Stimulated activated CD8-positive, alpha-beta memory T cell treated with anti-CD3 and anti-CD28 coated beads, Interleukin-15, amount 100 ng/mL, for 48 hours (primary cell): ENCODE measurements at places on chromosomes 5 and 9.

DNA sequence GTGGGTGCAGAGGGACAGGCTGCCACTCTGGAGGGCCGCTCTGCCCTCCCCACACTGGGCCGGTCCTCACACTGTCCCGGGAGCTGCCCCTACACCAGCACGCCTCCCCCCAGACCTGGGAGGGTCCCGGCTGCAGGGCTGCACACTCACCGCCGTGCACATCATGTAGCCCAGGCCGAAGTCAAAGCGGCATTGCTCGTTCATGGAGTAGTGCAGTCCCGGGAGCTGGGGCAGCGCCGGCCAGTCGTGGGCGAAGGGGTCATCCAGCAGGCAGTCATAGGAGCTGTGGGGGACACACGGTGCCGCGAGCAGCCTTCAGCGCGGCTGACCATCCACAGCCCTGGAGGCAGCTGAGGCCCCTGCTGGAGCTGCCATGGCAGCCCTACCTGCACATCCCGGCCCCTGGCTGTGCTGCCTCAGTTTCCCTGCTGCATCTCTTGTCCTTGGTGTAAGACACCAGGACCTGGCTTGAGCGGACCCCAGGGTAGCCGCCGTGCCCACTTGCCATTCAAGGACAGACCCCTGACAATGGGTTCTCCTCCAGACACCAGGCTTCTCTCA, 93.2 kb downstream of the ZNF354C start:
- DNase-seq: no peak

DNA sequence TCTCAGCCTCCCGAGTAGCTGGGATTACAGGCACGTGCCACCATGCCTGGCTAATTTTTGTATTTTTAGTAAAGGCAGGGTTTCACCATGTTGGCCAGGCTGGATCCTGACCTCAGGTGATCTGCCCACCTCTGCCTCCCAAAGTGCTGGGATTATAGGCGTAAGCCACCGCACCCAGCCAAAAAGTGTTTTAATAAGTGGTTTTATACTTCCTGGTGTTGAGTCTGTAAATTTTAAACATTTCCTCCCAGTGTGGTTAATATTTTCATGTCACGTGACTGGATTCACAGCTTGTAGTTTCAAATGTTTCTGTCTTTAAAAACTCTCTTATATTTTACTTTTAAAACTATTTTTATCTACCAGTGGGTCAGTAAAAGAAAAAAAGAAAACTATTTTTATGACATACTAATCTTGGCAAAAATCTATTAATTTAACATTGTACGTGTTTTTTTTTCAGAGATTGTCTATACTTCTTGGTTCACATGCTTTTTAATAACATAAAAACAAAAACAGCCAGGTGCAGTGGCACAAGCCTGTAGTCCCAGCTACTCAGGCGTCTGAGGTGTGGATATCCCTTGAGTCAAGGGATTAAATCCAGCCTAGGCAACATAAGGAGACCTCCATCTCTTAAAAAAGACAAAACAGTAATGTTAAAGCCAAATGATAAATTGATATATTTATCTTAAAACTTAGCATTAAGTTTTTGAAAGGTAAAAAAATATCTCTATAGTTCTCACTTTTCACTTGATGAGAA, 117.1 kb downstream of the DMXL1 start:
- no peak for DNase-seq

DNA sequence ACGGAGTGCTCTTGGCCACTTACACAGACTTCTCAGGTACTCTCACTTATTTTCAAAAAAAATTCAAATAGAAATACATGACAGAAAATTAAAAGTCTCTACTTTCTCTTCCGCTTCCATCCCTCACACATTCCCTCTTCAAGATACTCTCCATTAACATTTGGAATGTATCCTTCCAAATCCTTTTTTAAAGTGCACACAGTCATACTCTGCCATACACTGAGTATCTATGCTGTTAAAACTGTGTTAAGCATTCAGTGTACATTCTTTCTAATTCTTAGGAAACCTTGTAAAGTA, 15.5 kb downstream of the GOLPH3 start:
- DNase-seq: no peak

DNA sequence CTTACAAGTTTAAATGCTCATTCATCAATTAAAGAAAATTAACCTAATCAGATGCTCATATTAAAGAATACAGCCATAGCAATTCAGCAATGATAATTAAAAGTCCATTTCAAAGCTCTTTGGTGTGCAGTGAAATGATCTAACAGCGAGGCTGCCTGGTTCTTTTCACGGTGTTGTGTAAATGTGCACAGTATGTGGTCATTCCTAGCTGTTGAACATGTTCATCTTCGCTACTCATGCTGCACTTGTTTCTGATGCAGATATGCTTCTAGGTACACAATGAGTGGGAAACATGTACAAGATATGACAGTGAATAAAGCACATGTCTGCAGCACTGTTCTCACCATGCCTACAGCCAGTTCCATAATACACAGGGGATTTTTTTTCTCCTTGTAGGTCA, 163.5 kb downstream of the NR2F1-AS1 start:
- DNase-seq: no peak

- no peak for DNase-seq
Observed at GRCh38 chr5:33994845-33995244, 10.4 kb upstream of the SLC45A2 start.

DNA sequence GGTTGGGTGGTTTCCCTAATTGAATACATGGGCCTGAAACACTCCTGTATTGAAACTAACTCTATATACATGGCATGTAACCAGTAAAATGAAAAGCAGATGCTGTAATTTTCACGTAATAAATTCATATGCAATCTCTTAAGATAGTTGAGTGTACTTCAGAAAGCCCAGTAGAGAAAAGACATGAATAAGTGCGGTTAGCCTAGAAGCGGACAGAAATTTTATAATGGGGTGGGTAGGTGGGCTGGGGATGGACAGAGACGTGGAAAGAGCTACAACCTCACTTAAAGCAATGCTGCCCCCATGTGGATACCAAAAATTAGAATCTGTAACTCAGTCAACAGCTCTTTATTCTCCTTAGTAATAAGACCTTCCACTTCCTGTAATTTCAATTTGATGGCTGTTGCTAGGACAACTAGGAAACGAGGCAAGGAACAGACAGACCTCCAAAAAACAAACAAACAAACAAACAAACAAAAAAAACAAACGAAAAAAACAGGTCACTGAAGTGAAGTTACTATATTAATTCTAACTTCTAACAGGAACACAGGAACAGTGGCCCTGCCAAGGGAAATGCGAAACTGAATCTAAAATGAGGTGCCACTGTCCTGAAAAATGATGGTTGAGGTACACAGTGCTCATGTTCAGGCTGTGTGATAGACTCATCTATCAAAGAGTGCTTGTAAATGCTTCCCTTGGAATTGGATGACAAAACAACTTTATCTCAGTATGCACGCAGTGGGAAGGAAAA, 103.4 kb upstream of the GNA14 start:
- no peak for DNase-seq

- DNase-seq: no peak
Observed at GRCh38 chr5:160359816-160360215, 10.6 kb downstream of the C1QTNF2 start.

GRCh38 chr5:139756971-139757370, 38.6 kb upstream of the PSD2 start:
- DNase-seq: no peak

- no peak for DNase-seq
Observed at GRCh38 chr9:75896193-75896592, 5.7 kb downstream of the PCSK5 start.

- no peak for DNase-seq
Observed at GRCh38 chr5:9716838-9717281, 86.7 kb upstream of the TAS2R1 start.

DNA sequence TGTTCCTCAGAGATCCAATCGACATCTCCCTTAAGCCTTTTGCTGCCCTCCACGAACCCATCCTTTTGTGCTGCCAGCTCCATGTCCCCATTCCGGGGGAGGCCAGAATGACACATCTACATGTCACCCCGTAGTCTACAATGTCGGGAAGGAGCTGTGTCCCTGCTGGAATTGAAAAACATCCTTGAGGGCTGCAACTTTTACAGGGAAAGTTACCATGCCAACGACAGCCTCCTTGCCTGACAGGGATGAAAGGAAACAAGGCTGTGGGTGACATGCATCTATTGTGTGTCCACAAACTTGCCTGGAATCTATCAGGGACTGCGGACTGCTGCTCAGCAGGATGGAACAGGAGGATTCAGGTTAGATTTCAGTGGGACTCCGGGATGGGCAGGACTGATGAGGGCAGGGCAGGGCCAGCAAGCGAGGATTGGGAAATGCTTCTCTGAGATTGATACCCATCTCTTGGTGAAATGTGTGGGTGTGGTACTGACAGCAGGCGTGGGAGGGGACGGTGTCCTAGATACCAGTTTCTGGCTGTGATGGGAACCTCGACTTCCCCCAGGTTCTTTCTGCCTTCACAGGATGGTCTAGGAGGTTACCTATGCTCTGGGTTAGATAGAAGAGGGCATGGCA, 25.5 kb downstream of the EGR1 start:
- no peak for DNase-seq

DNA sequence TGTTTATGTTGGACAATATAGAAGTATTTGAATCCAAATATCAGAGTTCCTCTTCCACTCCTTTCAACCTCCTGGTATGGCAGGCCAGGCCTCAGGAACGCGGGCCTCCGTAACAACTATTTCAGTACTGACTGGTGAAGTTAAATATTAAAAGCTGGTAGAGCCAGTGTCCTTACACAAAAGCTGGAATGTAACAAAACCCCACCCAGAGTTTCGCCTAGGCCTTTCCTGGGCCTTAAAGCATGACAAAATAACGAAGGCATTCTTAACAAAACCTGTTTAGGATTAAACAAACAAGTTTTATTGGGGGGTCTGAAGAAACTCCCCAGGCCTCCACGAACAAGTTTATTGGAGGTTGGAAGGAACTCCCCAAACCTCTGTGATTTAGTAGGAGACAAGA, 61.6 kb upstream of the GNE start:
- no peak for DNase-seq

- no peak for DNase-seq
Observed at GRCh38 chr5:145847499-145848497, 12.7 kb upstream of the PRELID2 start.

DNA sequence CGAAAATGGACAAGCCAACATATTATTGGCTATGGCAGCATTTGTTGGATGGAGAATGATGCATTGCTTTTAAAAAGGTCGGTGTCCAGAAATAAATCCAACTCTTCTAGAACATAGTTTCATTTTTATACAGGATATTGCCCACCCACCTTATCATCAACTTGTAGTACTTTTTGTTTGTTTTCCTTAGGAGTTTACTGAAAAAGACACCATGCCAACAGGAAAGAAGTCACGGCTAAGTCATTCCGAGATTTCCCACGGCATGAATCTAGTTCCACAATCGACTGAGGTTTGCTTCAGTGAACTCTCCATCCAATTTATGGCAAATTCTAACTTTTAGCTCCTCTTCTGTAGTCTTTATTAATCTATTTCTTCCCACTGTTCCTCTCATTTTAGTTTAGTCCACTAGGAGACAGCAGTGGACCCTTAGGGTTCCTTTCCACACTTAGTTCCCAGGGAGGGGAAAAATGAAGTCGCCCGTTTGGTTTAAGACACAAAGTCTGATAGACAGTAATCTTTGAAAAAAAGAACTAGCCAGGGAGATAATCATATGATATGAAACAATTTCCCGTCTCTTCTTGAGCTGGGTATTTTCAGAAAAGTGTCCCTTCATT, 237.5 kb downstream of the AP3B1 start:
- no peak for DNase-seq

DNA sequence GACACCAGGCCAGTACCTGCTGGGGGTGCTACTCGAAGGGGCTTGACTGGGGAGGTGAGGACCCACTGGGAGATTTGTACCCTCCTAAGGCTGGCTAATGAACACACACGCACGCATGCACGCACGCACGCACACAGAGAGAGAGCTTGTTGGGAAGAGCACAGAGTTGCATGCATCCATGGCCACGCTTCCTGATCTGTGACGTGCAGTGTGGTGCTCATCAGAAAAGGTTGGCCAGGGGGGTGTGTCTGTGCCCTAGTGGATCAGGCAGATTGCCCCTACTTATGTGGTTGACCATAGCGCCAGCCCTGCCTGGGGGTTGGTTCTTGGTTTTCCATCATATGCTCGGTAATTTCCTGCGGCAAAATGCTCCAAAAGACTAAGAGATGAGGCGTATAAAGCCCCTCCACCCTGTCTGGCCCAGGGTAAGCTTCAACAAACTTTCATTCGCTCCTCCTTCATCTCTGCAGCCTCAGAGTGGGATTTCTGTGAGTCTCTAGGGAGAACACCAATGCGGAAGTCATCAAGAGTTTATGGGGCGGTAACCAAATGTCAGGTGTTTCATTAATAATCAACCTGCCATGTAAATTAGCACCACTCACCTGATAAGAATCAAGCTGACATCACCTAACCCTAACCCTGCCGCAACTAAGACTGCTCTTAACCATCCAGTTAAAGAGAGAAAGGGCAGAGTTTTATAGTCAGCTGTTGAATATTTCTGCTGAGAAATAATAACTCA, 8.0 kb upstream of the GFI1B start:
- no peak for DNase-seq

DNA sequence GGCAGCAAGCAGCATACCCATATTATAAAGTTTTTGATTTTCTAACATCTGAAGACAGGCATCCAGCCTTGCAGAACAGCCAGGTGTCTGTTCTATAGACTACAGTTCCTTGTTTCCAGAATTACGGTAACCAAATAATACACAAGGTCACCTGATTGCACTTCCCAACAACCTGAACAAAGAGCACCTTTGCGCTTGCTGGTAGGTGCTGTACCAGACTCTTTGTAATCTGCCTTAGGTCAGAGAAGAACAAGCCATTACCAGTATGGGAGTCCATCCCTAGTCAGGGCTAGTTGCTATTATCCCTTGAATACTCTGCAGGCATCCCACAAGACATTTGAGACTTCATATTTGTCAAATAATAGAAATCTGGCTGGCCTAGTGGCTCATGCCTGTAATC, 256.2 kb downstream of the ARRDC3 start:
- no peak for DNase-seq

DNA sequence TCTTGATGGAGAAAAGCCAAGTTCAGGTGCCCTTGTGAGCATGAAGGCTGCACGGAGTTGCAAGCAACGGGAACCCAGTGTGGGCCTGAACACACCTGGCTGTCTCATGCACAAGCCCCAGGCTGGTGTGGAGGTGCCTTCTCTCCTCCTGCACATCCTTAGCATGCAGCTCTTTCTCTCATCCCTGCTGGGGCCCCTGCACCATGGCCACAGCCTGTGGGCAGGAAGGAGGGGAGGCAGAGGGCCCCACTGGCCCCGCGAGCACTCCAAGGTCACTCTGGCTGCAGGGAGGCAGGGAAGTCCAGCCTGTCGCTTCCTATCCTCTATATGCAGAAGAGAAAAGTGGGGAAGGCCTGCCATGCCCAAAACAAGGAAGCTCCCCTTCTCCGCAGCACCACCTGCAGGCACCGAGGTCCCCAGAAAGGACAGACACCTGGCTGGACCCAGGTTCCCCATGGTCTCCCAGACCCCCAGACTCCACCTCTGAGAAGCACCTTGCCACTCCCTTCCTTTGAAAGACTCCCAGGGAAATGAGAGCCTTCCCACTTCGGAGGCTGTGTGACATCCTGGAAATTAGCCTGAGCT, 18.6 kb downstream of the STKLD1 start:
- DNase-seq: no peak

DNA sequence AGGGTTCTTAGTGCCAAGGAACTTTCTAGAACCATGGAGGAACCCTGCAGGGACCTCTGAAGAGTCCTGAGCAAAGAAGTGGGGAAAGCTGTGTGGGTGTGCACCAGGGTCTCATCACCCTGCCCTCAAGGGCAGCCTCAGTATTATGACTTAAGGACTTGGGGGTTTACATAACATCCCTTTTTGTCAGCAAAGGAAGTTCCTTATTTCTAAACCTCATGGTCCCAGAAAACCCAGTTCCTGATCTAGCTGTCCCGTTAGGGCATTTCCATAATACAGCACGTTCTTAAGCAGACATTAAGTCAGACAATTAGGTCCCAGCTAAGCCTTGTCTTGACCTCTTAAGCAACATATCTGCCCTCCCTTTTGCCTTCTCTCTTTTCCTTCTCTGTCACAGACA, 57.3 kb downstream of the DAPK1 start:
- no peak for DNase-seq
